ENCODE measurements at places on chromosomes 3 and 15. TPM values are rescaled to one million over a fixed set of nuclear protein-coding genes. Genes with fewer than 3 reads are reported as not detected.
A peak's percentile ranks its signal among the peaks of the same experiment; 100 is the strongest.

The ERICH6 gene
- not detected for total RNA-seq

The KCTD6 gene
- 6.6 TPM for total RNA-seq

DNA sequence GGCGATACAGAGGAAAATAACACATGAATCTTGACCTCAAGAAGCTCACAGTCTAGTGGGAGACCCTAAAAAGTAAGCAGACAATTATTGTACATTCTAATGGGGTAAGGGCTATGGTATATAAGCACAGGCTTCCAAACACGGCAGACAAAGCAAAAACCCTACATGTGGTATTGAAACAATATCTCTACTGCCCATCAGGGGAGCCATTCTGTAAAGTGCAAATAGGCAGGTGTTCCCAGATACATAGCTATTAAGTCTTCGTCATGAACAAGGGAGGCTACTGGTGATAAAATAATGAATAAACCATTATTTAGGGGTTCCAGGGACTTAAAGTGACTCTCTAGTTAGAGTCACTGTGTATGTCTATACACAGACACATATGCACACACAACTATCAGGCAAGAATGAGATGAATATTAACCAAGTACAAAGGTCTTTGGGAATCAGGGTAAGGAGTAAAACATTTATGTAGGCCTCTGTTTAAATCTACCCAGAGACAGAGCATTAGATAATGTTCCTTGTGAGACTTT lies 38.7 kb upstream of the ASB14 start:
- no peaks in the 10 kb centered on the region for H3K27me3 ChIP-seq
- H3K4me3 ChIP-seq, result no peak overlapping the region
- H3K27ac ChIP-seq, result no peak overlapping the region
- H3K36me3 ChIP-seq, result no peaks in the 10 kb centered on the region

DNA sequence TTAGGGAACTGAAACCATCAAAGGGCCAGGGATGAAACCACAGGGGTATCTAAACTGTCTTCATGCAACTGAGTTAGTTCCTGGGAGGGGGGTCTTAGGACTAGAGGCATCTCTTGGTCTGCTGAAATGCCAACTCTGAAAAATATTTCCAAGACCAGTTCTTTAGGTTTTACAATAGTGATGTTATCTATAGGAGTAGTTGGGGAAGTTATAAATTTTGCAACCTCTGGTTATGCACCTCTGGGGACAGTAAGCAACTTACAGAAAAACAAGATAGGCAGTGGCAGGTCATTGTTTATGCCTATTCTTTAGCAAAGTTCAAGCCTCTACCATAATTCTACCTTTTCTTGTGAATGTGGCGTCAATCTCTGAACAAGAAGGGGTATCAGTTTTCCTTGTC lies 60.5 kb upstream of the MINAR1 start:
- H3K4me3 ChIP-seq, result no peak overlapping the region
- no peaks in the 10 kb centered on the region for H3K4me1 ChIP-seq
- no peaks in the 10 kb centered on the region for H3K36me3 ChIP-seq
- H3K27ac ChIP-seq, result no peak overlapping the region
- DNase-seq, result no peak
- H3K27me3 ChIP-seq, result no peaks in the 10 kb centered on the region

DNA sequence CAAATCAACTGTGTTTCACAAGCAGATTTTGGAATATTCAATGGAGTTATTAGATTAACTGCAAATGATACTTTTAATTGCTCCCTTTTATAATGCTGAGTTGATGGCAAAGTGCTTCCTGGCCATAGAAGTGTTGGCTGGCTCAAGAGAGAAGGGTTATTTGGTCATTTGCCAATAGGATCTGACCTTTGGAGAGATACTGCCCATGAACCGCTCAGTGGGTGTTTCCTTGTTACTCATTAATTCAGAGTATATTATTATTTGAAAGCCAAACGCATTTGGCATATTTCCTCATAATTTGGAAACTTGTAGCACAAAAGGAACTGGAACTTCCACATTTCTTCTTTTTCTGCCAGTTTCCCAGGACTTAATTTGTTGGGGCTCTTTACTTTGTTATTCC lies 234.7 kb downstream of the CDIN1 start:
- H3K27ac ChIP-seq, result no peak overlapping the region
- no peak for DNase-seq
- no peaks in the 10 kb centered on the region for H3K27me3 ChIP-seq
- H3K4me1 ChIP-seq, result no peaks in the 10 kb centered on the region

GRCh38 chr15:25208735-25209134 lies 230.1 kb downstream of the UBE3A start:
- no peak for DNase-seq
- H3K27ac ChIP-seq, result no peak overlapping the region
- no peaks in the 10 kb centered on the region for H3K4me1 ChIP-seq

DNA sequence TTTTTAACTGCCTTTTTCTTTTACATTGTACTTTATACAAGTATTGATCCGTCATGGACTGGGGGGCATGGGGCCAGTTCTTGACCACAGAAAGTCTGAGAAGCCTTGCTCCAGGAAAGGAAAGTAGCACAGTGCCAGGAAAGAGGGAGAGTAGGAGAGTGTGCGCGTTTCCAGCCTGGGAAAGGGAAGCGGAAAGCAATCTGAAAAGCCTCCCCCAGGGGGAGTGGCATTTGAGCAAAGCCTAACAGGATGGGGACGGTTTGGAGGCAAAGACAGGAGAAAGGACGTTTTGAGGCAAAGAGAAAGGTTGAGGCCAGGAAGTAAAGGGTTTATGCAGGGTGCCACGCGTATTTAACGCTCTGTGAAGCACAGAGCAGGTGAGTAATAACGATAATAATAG lies 116.9 kb downstream of the RORA start:
- H3K27ac ChIP-seq, result no peak overlapping the region
- DNase-seq, result no peak
- no peaks in the 10 kb centered on the region for H3K4me1 ChIP-seq
- no peaks in the 10 kb centered on the region for H3K36me3 ChIP-seq
- H3K27me3 ChIP-seq, result no peaks in the 10 kb centered on the region

- no peaks in the 10 kb centered on the region for H3K27me3 ChIP-seq
- DNase-seq, result no peak
- H3K4me3 ChIP-seq, result no peak overlapping the region
- peaks cover 14% of the 10 kb centered on the region for H3K4me1 ChIP-seq
- H3K36me3 ChIP-seq, result peaks cover 62% of the 10 kb centered on the region
- peak overlapping the region; percentile 68 for H3K27ac ChIP-seq
These were observed 93.8 kb downstream of the DNASE1L3 start for GRCh38 chr3:58116985-58117384.

GRCh38 chr15:83290236-83290635 lies 5.8 kb upstream of the BNC1 start:
- H3K27me3 ChIP-seq, result no peaks in the 10 kb centered on the region
- H3K4me3 ChIP-seq, result no peak overlapping the region
- DNase-seq, result no peak
- no peaks in the 10 kb centered on the region for H3K4me1 ChIP-seq

DNA sequence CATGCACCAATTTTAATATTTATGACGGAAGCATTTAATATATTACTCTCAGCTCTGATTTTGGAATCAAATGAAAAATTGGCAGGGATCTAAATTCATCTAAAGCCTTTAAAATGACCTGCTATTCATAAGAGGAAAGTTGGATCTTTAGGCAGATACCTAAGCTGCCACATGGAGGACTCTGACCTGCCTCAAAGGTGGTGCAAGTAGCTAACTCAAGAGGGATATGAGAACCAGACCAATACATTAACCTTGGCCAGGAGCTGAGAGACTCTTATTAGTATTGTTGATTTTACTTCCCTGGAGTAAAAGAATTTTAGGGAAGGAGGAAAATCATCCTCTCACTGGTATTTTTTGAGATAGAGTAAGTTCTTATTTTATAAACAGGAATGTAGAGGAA lies 17.7 kb downstream of the ZNF654 start:
- H3K27ac ChIP-seq, result no peak overlapping the region
- no peaks in the 10 kb centered on the region for H3K36me3 ChIP-seq
- peaks cover 6% of the 10 kb centered on the region for H3K4me1 ChIP-seq
- H3K27me3 ChIP-seq, result no peaks in the 10 kb centered on the region
- H3K4me3 ChIP-seq, result no peak overlapping the region

GRCh38 chr15:67322481-67322880 lies 67.9 kb downstream of the IQCH start:
- no peak for DNase-seq
- no peak overlapping the region for H3K4me3 ChIP-seq
- H3K36me3 ChIP-seq, result no peaks in the 10 kb centered on the region
- H3K4me1 ChIP-seq, result no peaks in the 10 kb centered on the region
- H3K27me3 ChIP-seq, result no peaks in the 10 kb centered on the region

DNA sequence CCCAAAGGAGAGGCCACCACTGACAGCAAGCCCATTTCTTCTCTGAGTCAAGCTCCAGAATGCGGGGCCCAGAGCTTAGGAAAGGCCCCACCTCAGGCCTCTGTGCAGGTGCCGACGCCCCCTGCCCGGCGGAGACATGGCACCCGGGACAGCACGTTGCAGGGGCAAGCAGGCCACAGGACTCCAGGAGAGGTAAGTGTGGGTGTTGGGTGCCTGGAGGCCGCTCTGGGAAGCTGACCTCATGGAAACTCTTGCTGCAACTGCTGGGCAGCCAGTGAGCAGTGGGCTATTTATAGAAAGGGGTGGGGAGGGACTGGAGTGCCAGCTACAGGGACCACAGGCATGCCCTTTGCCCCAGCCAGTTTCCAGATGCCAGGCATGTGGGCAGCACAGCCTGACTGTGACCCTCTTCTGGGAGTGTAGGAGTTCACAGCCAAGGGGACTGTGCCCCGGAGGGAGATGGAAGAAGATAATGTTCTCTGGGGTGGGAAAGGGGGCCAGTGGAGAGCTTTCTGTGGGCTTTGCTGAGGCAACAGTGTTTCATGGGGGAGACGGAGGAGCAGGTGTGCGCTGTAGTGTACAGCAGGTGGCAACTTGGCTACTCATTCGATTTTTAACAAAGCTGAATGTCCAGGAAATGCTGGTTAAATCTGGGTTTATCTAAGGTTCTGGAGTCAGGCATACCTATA lies 23.7 kb downstream of the ALPK3 start:
- H3K4me3 ChIP-seq, result peak overlapping the region; percentile 9
- H3K36me3 ChIP-seq, result peaks cover 18% of the 10 kb centered on the region
- H3K27ac ChIP-seq, result peak overlapping the region; percentile 97
- peak; percentile 96 for DNase-seq

- no peak overlapping the region for H3K27ac ChIP-seq
- H3K4me3 ChIP-seq, result peak overlapping the region; percentile 98
- peaks cover 5% of the 10 kb centered on the region for H3K4me1 ChIP-seq
- no peak for DNase-seq
These were observed 999 bp downstream of the INSYN1 start for GRCh38 chr15:73751899-73752805.

- no peaks in the 10 kb centered on the region for H3K36me3 ChIP-seq
- H3K4me1 ChIP-seq, result no peaks in the 10 kb centered on the region
- no peaks in the 10 kb centered on the region for H3K27me3 ChIP-seq
- DNase-seq, result no peak
- no peak overlapping the region for H3K27ac ChIP-seq
These were observed 134.3 kb downstream of the GADL1 start for GRCh38 chr3:30760040-30760695.

DNA sequence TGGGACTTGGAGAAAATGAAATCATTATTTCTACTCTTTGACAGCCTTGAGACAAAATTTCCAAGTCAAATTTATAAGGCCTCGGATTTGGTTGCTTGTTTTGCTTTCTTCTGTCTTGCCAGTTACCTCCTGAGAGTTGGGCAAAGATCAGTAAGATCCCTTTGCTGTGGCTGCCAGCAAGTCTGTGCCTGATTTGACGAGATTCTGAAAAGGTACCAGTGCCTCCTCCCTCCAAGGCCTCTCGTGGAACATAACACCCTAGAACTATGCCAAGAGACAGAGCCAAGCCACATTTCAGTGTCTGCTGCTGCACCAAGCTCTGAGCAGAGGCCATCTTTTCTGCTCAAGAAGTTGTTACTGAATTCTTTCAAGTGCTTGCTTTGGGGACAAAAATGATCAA lies 61.0 kb downstream of the GTPBP8 start:
- no peaks in the 10 kb centered on the region for H3K4me1 ChIP-seq
- no peak for DNase-seq

DNA sequence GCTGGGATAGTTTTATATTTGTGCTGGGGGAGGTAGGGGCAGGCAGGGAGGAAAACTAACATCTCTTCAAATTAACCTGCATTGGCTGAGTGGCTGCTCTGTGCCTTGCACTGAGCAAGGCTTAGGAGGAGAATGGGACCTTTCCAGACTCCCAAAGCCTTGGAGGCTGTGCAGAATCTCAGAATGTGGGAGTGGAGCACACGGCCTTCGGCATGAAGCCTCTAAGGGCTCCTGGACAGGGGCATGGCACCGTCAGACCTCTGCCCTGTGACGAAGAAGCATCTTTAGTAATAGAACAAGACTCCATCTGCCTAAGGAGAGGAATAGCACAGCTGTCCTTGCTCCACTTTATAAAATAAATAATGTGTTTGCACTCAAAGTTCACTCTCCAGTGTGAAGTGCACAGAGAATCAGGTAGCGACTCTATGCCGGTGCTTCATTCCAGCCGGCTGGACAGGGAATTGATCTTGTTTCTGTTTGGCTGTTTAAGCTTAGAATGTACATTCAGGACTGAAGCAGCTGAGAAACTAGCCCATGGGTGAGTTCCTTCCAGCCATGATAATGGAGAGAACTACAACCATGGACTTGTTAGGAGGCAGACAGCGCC lies 228.5 kb upstream of the ADAMTS9 start:
- H3K27me3 ChIP-seq, result no peaks in the 10 kb centered on the region
- H3K27ac ChIP-seq, result no peak overlapping the region

DNA sequence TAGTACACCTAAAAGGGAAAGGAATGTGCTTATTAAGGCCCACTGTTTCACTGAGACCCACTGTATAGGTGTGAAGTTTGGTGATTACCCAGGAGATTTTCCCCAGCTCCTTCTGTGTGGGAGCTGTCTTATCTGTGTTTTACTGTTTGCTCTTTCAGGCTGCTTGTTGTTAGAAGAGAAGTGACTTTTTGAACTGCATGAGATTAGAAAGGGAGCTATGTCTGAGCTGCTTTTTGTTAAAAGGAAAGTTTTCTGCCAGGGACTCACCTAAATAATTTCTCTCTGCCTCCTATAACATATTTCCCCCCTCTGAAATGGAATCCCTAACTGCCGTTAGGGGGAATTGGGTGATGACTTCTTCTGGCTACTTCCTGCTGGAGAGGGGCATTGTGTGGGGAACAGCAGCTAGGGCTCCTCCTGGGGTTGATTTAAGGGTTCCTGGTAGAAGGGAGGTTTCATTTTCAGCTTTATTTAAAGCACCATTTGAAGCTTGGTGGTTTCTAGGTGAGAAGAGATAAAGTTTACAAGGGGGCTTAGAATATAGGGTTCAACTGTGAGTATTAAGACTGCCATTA lies 77.1 kb upstream of the ATP11B start:
- H3K4me3 ChIP-seq, result no peak overlapping the region
- no peaks in the 10 kb centered on the region for H3K27me3 ChIP-seq
- no peak overlapping the region for H3K27ac ChIP-seq
- H3K36me3 ChIP-seq, result no peaks in the 10 kb centered on the region
- no peak for DNase-seq

GRCh38 chr15:89824607-89824867 lies 9.9 kb upstream of the ANPEP start:
- peaks cover 17% of the 10 kb centered on the region for H3K4me1 ChIP-seq
- H3K27ac ChIP-seq, result no peak overlapping the region
- no peak overlapping the region for H3K4me3 ChIP-seq
- no peaks in the 10 kb centered on the region for H3K36me3 ChIP-seq
- no peak for DNase-seq
- no peaks in the 10 kb centered on the region for H3K27me3 ChIP-seq
